ENCODE measurements at places on chromosomes 4 and X.

DNA sequence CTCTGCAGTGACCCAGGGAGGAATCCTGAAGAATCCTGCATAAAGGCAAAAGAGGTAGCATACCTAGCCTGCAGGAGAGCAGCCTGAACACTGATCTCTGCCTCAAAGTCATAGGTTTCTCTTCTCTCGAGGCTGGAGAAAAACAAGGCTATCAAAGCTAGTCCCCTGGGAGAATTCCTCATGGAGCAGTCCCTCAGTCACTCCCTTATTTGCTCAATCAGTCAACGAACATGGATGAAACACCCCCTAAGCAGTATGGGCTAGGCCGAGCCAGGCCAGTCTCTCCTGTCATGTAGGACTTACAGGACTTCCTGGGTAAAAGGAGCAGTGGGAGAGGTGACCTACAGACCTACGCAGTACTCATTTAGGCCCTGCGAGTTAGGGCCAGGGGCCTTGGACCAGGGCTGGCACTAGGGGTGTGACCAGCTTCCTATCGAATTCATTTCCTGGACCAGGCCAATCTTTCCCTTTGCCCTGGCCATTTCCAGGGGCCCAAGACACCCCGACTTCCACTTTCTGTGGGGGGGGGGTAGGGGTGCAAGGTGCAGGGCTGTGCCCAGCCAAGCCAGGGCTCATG lies 164.1 kb downstream of the EFNB1 start:
- no peak for DNase-seq

- no peak for DNase-seq
Measured at GRCh38 chrX:3435057-3435456, 88.6 kb upstream of the MXRA5 start.

GRCh38 chrX:139094671-139095592 lies 383.4 kb upstream of the FGF13 start:
- DNase-seq: no peak

DNA sequence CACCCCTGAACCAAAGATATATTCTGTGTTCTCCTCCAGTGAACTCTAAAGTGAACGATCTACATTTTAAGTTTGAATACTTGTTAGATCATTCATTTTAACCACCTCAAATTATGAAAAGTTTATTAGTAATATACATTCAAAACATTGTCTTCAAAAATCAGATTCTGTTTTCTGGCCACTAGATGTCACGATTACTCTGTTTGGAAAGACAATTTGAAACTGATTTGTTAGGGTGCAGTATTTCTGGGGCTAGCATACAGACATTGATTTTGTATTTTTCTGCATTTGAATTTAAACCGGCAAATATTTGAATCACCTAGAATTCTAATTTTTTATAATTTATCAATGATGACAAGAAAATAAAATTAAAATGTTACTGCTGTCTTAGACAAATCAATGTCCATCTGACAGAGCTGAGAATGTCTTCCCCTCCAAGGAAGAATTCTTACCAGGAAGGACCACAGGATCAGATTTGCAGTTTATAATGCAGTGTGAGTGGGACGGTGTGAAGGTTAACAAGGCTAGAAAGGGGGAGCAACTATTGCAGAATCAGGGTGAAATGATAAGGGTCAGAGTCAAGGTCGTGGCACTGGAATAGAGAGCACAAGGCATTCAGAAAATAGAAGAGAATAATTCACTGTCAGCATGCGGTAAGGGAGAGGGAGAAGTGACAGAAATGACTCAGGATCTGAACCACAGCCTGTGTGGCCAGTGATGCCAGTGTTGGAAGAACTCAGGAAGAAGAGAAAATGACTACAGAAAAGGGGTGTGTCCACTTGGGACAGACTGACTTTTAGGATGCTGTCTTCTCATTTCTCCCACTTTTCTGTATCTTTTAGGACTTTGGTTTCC lies 91.6 kb downstream of the ANXA10 start:
- no peak for DNase-seq

Measured in BE2C (cell line).